Tibial nerve (tissue), 4 donors: ENCODE measurements at places on chromosomes 12 and 14. TPM values are rescaled to one million over a fixed set of nuclear protein-coding genes. Genes with fewer than 3 reads are reported as not detected.

The JDP2 gene
- 82.3 TPM for total RNA-seq

The HOXC4 gene
- 2.7 TPM for total RNA-seq

DNA sequence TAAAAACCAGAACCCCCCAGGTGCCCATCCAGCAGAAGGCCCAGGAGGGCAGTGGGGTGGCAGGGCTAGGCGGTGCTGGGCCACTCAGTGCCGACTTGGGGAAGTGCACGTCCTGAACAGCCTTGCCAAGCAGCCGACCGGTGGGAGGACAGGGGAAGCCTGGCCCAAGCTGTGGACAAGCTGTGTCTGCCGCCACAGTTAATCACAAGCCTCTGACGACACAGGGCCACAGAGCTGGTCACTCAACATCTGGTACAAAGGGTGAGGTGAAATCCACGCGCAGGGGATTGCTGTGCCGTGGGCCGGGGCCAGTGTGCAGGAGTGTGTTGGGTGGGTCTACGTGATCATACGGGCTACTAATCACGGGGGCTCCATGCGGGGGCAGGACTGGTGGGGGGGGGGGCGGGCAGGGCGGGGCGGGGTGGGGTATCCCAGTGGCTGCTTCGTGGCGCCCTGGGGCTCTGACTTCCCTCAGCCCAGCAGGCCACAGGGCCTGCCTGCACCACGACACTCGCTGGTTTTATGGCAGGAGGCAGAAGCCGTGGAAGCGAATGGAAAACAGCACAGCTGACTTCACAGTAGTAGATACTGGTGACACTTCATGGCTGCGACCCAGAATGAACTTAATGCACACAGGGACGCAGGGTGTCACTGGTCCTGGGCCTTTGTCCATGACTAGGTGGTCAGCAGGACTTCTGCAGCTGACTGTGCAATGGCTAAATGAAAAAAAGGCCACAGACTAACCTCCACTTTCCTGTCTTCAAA lies 10.2 kb downstream of the AMN start:
- no peak for DNase-seq

DNA sequence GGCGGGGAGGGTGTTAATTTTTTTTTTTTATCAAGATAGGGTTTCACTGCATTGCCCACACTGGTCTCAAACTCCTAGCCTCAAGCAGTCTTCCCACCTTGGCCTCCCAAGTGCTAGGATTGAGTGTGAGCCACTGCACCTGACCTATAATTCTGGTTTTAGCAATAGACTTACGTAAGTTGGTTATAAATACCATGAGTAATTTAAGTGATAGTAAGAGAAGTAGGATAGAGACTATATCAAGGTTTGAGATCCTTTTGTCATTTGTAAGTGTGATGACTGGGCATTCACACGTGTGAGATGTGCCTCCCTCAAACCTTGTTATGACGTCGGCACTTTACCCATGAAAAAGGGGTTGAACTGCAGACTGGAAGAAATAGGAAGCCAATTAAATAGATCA lies 22.5 kb downstream of the SINHCAF start:
- DNase-seq = no peak

- DNase-seq = no peak
Measured at GRCh38 chr14:75422169-75422568, 5.7 kb upstream of the JDP2 start.

- no peak for DNase-seq
Measured at GRCh38 chr14:60735416-60735815, 855 bp downstream of the MNAT1 start.

DNA sequence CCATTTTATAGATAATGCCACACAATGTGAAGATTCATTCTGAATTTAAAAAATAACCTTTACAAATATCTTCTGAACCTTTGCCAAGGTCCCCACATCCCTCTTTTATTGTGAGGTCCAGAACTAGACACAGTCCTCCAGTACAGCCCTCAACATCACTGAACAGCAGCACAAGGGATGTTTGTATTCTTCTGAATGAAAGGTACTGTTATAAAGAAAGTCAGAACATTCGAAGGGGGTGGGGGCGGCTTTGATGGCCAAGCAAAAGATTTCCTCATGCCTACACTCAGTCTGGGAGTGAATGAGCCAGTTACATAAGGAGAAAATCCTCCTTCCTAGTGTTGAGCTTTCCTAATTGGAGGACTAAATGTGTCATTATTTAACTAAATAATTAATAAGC lies 77.3 kb downstream of the PPM1A start:
- no peak for DNase-seq

- no peak for DNase-seq
Measured at GRCh38 chr12:92583910-92584309, 118.9 kb upstream of the PLEKHG7 start.

GRCh38 chr14:20215196-20215595 lies 8.3 kb upstream of the OR11H6 start:
- DNase-seq = no peak
